CD4-positive, alpha-beta T cell treated with Interleukin-15 for 1 hour (primary cell): ENCODE measurements at places on chromosomes 13 and 19.

DNA sequence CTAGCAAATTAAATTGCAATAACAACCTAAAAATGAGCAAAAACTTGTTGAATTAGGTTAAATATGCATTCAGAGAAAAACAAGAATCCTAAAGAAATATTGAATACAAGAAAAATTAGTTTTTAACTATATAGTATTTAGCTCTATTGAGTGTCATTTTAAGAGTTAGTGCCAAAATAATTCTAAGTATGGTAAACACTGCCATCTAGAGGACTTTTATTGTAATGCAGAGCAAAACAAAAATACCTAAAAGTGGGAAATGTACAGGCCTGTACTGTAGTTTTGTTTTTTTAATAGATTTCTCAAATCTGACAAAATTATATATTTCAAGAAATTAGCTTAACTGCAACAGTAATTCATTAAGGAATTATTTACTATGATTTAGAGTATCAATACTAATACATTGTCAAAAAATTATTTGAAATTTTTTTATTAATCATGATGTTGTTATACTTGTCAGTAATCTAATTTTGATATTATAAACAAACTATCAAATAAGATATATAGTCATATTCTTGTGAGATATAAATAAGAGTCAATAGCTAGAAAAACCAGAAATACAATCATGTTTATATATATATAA, 8.2 kb upstream of the PCDH9 start:
- DNase-seq: no peak

DNA sequence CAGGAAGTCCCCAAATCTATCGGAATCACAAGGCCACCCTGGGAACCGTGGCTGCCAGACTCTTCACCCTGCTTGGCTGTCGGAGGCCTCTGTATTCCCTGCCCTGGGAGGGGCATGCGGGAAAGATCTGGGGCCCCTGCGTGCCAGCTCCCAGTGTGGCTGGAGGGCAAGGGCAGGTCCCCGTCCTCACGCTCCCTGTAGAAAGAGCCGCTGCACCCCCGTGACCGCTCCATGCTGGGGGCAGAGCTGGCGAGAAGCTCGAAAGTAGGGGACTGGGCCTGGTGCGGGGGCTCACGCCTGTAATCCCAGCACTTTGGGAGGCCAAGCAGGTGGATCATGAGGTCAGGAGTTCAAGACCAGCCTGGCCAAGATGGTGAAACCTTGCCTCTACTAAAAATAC, 208.4 kb upstream of the SOX1 start:
- DNase-seq: no peak

- no peak for DNase-seq
These were observed 12.2 kb upstream of the KCTD15 start for GRCh38 chr19:33784432-33784831.

- no peak for DNase-seq
These were observed 3.7 kb upstream of the DMPK start for GRCh38 chr19:45785781-45786532.

DNA sequence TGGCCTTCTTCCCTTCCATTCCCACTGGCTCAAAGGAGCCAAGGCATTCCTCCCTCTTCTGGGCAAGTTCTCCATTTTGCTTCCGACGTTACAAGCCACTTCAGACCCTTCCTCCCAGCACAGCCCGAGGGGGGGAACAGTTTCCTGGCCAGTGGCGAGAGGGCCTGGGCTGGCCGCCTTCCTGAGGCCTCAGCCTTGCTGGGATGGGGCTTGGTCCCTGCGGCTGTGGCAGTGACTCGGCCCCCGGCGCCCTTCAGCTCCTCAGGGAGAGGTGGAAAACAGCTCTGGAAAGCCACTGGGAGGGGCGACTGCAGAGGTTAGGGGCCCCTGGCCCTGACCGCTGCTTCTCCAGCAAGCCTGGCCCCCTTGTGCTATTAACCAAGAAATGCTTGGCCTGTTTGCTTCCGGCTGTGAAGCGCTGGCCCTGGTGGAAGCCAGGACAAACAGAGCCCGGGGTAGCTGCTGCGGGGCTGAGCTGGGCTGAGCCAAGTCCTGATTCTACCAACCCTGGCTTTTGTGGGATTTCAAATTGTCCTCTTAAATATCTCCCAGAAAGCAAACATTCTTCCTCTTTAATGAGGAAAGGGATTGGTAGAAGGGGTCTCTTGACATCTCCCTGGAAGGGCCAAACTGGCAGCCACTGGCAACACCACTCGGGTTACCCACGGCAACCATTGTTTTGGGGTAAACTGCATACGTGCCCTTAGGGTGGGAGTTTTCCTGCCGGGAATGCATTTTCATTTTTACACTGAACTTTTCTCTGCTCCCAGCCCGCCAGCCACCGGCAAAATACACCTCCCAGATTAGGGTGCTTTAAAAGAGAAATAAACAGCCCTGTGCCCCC, 38.7 kb downstream of the C13orf46 start:
- DNase-seq: no peak

DNA sequence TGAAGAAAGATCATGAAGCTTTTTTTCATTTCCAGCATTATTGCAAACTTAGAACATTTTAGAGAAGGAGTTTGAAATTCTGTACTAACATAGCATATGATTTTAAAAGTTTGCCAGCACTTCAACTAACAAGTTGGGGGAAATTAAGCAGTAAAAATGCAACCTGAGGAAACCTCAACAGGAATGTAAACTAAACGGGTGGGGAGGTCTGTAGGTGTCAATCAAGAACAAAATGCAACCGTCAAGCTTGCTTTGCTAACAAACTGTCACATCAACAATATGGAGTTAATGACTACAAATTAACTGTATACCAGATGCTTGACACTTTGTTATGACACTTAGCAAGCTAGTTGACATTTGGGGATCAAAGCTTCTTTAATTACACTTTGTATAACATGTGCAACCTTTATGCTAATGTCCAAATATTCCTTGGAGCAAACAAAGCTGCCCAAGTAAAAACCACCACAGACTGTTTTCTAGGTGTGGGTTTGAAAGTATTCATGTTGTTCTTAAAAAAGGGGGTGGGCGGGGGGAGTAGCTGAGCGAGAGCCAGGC, 52.1 kb downstream of the DACH1 start:
- no peak for DNase-seq

DNA sequence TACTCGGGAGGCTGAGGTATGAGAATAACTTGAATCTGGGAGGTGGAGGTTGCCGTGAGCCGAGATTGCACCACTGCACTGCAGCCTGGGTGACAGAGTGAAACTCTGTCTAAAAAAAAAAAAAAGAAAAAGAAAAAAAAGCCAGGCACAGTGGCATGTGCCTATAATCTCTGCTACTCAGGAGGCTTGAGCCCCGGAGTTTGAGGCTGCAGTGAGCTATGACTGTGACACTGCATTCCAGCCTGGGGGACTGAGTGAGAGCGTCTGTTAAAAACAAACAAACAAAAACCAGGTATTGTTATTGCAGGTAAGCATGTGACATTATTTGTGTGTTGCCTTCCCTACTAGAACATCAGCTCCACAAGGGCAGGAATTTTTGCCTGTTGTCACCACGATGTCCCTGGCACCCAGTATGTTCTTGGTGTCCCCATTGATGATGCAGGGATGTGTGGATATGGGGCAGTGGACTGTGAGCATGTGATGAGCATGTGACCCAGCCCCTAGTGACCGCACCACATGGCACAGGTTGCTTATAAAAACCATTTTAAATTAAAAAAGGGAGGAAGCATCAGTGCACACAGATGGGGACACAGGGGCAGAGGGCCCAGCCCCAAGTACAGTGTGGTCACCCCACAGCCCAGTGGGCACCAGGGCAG, 1.6 kb upstream of the KANK2 start:
- no peak for DNase-seq

DNA sequence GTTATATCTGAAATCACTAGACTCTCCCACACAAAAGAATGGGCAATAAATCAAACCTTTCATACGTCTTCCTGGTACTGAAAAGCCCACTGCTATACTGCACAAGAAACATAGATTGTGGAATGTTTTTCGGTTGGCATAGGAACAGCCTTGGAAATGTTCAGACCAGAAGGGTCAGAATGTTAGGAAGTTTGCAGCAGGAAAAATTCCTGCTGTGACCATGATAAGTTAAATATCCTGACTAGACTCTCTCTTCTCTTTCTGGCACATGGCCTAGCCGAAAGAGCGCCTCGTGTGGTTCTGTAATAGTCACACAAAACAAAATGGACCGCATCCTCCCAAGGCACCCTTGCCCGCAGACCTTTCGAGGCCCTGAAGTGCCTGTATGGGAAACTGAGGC, 427.2 kb downstream of the COG6 start:
- DNase-seq: no peak

DNA sequence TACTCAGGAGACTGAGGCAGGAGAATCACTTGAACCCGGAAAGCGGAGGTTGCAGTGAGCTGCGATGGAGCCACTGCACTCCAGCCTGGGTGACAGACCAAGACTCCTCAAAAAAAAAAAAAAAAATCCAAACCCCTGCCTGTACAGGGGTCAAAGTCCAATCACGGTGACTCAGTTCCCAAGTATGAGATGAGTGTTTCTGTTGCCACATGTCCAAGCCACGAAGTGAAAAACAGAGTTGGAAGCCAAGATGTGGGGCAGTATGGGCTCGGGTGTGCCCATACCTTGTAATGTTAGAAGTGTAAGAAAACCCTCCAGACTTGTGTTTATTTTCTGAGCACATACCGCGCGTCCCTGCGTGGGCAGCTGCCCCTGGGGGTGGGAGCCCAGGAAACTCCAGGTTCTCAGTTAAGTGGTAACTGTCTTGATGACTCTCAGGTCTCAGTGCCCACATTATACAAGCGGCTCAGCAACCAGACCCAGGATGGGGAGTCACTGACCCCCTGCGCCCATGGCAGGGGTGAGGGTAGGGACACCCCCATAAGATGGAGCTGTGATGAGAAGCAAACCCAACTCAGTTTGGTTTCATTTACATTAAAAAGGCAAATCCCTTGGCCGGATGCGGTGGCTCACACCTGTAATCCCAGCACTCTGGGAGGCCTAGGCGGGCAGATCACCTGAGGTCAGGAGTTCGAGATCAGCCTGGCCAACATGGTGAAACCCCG, 1.2 kb upstream of the GPX4 start:
- peak; percentile 33 for DNase-seq
